Upper lobe of left lung (tissue), 6 donors: ENCODE measurements at places on chromosomes 3 and 15. TPM values are rescaled to one million over a fixed set of nuclear protein-coding genes. Genes with fewer than 3 reads are reported as not detected.
A peak's percentile ranks its signal among the peaks of the same experiment; 100 is the strongest.

GRCh38 chr15:36605604-36606263, 26.3 kb downstream of the CDIN1 start:
- DNase-seq: no peak
- no peaks in the 10 kb centered on the region for H3K4me1 ChIP-seq
- no peaks in the 10 kb centered on the region for H3K36me3 ChIP-seq
- H3K4me3 ChIP-seq: no peak overlapping the region
- no peaks in the 10 kb centered on the region for H3K27me3 ChIP-seq

DNA sequence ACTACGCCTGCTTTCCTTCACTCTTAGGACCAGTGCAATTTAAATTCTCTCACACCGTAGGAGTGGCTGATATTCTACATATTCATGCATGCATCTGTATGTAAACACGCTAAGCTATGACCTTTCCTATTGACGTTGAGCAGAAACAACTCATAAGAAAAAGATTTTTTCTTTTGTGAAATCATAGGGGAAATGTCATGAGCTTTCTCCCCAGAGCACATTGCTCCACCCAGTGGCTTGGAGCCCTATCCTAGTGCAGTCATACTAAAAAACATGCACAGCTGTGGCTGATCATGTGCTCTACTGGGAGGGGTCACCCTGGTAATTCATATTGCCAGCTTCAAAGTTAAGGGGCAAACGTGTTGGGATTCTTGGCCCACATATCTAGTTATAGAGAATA, 1.8 kb upstream of the MESD start:
- DNase-seq: peak; percentile 46
- H3K36me3 ChIP-seq: no peaks in the 10 kb centered on the region
- H3K4me3 ChIP-seq: no peak overlapping the region

DNA sequence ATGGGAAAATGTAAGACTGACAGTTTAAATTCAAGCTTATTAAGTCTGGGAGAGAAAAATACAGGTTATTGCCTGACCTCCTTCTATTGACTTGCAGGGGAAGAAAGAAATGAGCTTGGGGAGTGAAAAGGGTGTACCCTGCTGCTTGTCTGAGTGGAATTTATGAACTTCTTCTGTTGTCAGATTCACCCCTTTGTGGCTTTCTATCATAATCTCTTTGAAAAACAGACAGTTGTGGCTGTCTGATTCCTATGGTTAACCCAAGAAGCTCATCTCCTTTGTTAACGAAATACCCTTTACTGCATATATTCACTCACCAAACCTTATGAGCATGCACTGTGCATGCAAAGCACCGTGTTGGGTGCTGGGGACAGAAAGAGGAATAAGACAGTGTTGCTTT, 22.5 kb downstream of the GPD1L start:
- H3K4me3 ChIP-seq: no peak overlapping the region
- H3K36me3 ChIP-seq: peaks cover 29% of the 10 kb centered on the region
- DNase-seq: no peak
- no peaks in the 10 kb centered on the region for H3K4me1 ChIP-seq
- no peak overlapping the region for H3K27ac ChIP-seq
- H3K27me3 ChIP-seq: no peaks in the 10 kb centered on the region

GRCh38 chr3:29239376-29239775, 41.5 kb upstream of the RBMS3 start:
- no peak for DNase-seq
- no peaks in the 10 kb centered on the region for H3K27me3 ChIP-seq
- no peaks in the 10 kb centered on the region for H3K4me1 ChIP-seq
- H3K27ac ChIP-seq: no peak overlapping the region
- H3K36me3 ChIP-seq: no peaks in the 10 kb centered on the region
- H3K4me3 ChIP-seq: no peak overlapping the region

GRCh38 chr3:37861620-37862041, at the start of gene CTDSPL:
CTDSPL (plus strand) TSS chr3:37861880; CDS start chr3:37862200, 320 bp downstream.
- no peak for DNase-seq
- peak within 1 kb of the TSS; percentile 71 for H3K4me3 ChIP-seq
- H3K36me3 ChIP-seq: no peaks in the 10 kb centered on the region

- H3K4me1 ChIP-seq: no peaks in the 10 kb centered on the region
- no peaks in the 10 kb centered on the region for H3K27me3 ChIP-seq
- no peak overlapping the region for H3K27ac ChIP-seq
Observed at GRCh38 chr3:159804726-159805410, 183.8 kb upstream of the IL12A start.

GRCh38 chr3:145170121-145170520, 990.9 kb downstream of the PLOD2 start:
- H3K27me3 ChIP-seq: no peaks in the 10 kb centered on the region
- no peak overlapping the region for H3K4me3 ChIP-seq
- no peak overlapping the region for H3K27ac ChIP-seq
- no peaks in the 10 kb centered on the region for H3K4me1 ChIP-seq
- DNase-seq: no peak

DNA sequence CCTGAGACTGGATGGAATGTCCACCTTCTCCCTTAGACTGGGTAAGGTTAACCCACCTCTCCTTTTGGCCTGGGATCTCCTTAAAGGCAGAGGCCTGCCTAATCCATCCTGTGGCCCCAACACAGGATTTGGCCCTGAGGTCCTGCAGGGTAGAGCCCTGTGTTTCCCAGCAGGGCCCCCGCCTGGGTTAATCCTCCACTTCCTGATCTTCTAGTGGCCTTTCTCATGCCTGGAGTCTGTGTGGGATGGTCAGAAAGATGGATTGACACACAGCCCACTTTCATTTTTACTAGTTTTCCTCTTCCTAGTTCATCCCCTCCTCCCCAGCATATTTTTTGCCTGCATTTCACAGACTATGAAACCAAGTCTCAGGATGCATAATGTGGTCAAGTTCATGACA, 48.9 kb upstream of the SLC6A6 start:
- DNase-seq: no peak
- peaks cover 4% of the 10 kb centered on the region for H3K4me1 ChIP-seq
- H3K27me3 ChIP-seq: no peaks in the 10 kb centered on the region
- no peaks in the 10 kb centered on the region for H3K36me3 ChIP-seq

DNA sequence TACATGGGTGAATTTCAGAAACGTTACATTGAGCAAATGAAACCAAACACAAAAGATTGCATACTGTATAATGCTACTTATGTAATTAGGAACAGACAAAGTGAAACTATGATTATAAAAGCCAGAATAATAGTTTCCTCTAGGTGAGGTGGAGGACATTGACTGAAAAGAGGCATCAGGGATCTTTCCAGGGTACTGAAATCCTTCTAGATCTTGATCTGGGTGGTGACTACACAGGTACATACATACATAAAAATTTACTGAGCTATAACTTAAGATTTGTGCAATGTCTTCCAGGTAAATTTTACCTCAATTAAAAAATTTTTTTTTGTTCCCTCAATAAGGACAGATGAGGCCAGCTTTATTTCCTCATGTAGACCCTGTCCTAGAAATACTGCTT, 665.6 kb upstream of the UBE2E2 start:
- H3K27ac ChIP-seq: no peak overlapping the region
- no peak for DNase-seq
- no peaks in the 10 kb centered on the region for H3K27me3 ChIP-seq
- no peaks in the 10 kb centered on the region for H3K36me3 ChIP-seq
- no peaks in the 10 kb centered on the region for H3K4me1 ChIP-seq

GRCh38 chr3:170752571-170753155, 117.3 kb downstream of the RPL22L1 start:
- H3K27ac ChIP-seq: no peak overlapping the region
- H3K27me3 ChIP-seq: no peaks in the 10 kb centered on the region
- no peak for DNase-seq
- peaks cover 5% of the 10 kb centered on the region for H3K4me1 ChIP-seq
- H3K36me3 ChIP-seq: no peaks in the 10 kb centered on the region
- H3K4me3 ChIP-seq: no peak overlapping the region

GRCh38 chr3:61093364-61093763, 157.9 kb downstream of the FHIT start:
- H3K27ac ChIP-seq: no peak overlapping the region
- H3K4me3 ChIP-seq: no peak overlapping the region
- no peaks in the 10 kb centered on the region for H3K36me3 ChIP-seq
- H3K27me3 ChIP-seq: no peaks in the 10 kb centered on the region
- DNase-seq: no peak

GOLGA8O gene
- total RNA-seq: not detected

BNC1 gene
- 0.07 TPM for total RNA-seq

DPPA4 gene
- total RNA-seq: not detected

TTC21A gene
- 7.4 TPM for total RNA-seq
